ENCODE measurements at places on chromosomes 2 and 18.

- DNase-seq = no peak
Observed at GRCh38 chr2:96501886-96502810, 3.0 kb downstream of the NEURL3 start.

GRCh38 chr2:161419638-161420190 lies 3.6 kb downstream of the TBR1 start:
- DNase-seq = no peak

DNA sequence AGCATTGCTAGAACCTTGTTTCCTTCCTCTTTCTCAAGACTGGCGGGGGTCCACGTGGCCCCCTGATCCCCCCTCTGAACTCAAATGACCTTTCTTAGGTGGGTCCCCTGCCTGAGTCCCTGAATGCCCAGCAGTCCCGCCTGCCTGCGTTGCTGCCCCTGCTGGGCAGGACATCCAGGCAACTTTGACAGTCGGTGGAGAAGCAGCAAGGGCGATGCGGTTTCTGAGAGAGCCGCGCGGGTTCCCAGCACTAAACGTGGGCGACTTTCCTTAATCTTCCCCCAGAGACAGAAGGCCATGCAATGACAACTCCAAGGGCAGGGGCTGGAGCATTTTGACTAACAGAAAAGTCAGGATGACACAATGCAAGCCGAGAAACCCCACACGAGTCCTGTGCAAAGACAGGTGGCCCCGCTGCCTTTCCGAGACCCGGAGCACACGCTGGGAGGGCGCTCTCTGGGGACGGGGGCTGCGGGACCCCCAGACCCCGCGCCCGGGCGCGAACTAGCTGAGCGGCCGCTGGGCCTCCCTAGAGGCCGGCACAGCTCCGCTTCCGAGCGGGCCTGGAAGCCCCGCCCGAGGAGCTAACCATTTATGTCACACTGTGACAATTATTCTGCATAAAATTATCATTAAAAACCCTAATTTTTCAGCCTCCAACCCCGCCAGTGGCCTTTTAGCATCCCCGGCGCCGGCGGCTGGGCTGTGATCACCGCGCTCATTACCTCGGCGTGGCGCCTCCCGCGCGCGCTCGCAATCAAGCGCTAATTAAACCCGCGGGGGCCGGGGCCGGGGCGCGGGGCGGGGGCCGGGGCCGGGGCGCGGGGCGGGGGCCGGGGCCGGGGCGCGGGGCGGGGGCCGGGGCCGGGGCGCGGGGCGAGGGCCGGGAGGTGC lies 27.4 kb downstream of the ASB18 start:
- no peak for DNase-seq

DNA sequence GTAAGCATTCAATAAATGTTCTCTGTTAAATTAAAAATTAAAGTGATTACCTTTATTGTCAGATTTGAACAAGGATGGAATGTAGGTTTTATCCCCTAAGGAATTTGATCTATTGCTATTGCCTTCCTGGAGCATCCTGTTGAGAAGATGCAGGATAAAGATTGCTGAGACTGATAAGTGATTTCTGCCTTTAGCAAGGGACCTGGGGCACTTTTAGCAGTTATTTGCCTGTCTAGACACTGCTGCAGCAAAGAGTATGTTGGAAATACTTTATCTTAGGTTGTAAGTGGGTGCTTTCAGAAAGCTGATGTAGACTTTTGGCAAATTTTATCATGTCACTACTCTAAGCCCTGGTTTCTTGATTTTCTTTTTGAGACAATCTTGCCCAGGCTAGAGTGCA lies 69.5 kb downstream of the FAM117B start:
- no peak for DNase-seq

DNA sequence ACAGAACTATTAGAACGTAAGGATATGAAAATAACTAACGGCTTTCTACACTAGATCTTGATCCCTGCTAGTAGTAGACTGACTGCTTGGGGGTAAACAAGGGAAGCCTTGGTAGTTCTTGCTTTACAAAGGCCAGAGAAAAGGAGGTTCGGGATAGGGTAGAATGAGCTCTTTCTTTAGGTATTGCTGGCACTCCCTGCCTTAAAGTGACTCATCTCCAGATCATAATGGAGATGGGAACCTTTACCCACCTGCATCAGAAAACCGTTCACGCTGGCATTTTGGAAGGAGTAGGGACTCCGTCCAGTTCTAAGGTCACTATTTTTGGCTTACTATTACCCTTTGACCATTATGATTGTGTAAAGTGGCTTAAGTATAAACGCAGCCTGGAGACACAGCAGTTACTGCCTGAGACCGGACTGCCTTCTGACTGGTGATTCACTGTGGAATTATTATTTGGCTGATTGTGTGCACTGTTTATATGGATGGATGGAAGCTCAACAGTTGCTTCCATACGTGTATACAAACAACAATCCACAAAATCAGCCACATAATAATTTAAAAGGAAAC lies 482.5 kb downstream of the STK39 start:
- no peak for DNase-seq

DNA sequence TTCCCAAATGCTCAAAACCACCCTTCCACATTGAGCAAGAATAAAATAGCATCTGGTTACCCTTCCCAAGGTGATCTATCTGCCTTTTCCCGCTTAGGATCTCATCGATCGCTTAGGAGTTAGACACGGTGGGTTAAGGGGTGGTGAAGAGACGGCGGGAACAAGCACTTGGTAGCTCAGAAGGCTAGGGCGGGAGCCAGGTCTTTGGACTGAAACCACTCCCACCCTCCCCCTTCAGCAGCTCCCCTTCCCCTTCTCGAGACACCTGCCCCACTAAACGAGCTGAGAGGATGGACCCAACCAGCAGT lies 513 bp downstream of the THOC1 start:
- DNase-seq = no peak

DNA sequence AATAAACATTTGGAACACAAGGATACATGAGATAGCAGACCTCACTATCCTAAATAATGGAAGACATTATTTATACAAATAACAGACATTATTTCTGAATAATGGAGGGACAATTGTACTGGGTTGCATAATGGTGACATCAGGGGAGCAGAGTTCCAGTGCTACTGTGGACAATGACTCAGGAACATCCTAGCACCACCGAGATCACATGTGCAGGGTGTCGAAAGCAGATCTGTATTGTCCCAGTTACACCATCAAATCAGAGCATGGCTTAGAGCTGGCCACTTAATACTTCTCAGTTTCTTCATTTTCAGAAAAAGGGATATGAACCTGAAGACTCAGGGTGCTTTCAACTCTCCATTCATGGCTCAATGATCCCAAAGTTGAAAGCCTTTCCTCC lies 249.1 kb upstream of the RBMS1 start:
- DNase-seq = no peak

DNA sequence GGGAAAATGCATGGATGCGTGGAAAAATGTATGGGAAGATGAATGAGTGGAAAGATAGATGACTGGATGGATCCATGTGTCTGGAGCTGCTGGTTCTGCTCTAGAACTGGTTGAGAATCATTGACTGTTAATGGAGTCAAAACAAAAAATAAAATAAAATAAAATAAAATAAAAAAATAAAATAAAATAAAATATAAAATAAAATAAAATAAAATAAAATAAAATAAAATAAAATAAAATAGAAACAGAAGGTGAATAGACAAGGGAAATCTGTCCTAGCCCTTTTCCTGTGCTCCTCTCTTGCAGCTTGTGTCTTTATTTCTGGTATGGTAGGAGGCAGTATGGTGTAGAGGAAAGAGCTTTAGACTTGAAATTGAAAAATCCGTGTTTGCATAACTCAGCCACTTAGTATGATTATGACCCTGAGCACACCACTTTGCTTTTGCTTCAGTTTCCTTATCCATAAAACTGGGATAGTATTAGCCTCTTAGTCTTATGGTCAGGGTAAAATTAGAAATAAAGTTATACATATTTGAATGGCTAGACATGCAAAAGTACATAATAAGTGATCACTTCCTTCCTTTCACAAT lies 51.0 kb downstream of the PSD4 start:
- DNase-seq = no peak

GRCh38 chr2:4656326-4656725 lies 953.0 kb downstream of the DCDC2C start:
- no peak for DNase-seq

DNA sequence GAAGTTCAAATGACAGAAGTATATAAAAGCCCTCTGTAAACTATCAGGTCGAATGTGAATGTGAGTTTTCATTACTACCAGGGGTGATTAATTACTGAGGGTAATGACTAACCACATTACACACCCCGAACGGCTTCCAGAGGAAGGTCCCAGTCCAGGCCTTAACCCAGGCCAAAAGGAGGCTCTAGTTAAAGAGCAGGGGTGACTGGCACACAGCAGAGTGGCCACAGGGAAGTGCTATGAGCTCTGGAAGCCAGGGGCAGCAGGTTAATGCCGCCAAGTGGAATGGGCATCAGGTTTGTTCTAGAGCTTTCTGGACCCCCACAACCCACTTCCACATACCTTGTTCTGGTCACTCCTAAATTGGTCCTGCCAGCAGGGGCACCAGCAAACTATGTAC lies 87.7 kb downstream of the BCL11A start:
- no peak for DNase-seq

GRCh38 chr2:132497591-132497990 lies 81.0 kb downstream of the GPR39 start:
- no peak for DNase-seq

DNA sequence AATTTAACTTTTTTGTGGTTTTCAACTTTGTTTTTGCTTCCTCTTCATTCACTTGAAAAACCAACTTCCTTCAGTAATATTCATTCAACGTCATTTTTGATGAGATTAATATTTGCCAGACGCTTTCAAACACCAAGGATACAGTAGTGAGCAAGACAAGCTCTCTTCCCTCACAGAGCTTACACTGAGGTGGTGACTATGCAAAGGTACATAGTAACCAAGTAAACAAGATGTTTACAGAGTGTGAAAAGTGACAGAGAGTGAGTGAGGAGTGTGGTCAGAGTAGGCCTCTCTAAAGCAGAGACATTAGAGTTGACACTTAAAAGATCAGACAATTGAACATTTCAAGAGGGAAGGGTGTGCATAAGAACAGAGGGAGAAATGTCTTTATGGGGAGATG lies 155.5 kb downstream of the TMEM247 start:
- peak; percentile 20 for DNase-seq

- DNase-seq = no peak
Observed at GRCh38 chr2:188279093-188279445, 12.6 kb upstream of the GULP1 start.

DNA sequence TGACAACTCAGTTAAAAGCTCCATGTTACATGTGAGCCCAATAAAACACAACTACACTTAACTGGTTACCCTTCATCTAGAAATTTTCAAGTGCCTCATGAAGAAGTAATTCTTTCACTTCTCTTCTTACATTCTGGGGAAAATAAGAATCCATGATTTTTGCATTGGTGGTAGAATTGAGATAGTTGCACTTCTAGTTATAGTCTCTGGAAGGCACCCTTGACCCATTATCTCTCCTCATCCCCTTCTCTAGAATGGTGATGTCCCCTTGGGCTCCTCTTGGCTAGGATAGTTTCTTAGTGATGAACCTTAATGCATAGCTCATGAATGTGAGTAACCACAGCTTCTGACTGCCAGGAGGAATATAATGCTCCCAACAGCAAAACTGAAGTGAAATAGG lies 3.6 kb downstream of the LGALSL start:
- no peak for DNase-seq

DNA sequence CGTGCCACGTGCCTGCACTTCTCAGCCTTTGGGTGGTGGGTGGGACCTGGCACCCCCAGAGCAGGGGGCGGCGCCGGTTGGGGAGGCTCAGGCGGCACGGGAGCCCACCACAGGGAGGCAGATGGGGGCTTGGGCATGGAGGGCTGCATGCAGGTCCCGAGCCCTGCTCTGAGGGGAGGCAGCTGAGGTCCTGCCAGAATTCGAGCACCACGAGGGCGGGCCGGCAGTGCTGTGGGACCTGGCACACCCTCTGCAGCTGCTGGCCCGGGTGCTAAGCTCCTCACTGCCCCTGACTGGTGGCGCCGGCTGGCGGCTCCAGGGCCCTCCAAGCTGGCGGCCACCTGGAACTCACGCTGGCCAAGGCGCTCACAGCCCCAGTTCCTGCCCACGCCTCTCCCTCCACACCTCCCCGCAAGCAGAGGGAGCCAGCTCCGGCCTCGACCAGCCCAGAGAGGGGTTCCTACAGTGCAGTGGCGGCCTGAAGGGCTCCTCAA lies 1176.8 kb upstream of the GYPC start:
- DNase-seq = no peak

DNA sequence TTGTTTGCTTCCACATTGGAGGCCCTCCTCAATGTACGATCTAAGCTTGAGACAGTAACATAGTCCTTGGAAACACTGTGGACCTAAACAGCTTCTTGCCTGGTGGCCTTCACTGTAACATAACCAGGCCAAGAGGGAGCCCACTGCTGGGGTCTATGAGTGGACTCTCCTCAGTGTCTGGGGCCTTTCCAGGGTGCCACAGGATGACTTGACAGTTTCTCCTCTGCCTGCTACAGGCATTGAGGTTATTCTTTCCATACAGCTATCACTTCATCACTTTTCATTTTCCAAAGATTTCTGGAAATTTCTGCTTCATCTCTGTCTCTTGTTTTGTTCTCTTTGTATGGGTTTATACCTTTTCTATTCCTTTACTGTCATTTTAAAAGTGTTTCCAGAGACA lies 11.3 kb downstream of the SCTR start:
- DNase-seq = no peak

GRCh38 chr2:7071916-7072556 lies 154.8 kb downstream of the RNF144A start:
- no peak for DNase-seq

GRCh38 chr2:12432985-12433625 lies 283.6 kb upstream of the TRIB2 start:
- DNase-seq = no peak

- no peak for DNase-seq
Observed at GRCh38 chr2:13000664-13001363, 284.1 kb downstream of the TRIB2 start.

DNA sequence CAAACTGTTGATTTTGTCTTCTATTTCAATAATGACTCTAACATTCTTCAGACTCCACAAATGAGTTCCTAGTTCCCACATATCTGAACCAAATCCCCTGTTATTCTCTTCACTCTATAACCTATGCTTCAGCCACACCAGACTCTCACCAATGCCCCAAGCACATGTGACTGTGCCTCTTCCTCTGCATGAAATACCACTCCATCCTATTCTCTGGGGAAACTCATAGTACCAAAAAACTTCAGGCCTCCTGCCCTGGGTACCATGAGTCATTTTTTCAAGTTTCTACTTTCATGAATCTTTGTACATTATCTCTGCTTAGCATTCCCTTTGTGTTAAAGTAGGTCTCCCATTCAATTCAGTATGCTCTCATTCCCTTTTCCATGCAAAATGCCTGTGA lies 353.2 kb downstream of the ZEB2 start:
- DNase-seq = no peak

All from T-helper 2 cell (primary cell).